ENCODE measurements at places on chromosomes 6 and 20.

GRCh38 chr6:73062130-73062529 lies 163.2 kb downstream of the KHDC1L start:
- no peak for DNase-seq

DNA sequence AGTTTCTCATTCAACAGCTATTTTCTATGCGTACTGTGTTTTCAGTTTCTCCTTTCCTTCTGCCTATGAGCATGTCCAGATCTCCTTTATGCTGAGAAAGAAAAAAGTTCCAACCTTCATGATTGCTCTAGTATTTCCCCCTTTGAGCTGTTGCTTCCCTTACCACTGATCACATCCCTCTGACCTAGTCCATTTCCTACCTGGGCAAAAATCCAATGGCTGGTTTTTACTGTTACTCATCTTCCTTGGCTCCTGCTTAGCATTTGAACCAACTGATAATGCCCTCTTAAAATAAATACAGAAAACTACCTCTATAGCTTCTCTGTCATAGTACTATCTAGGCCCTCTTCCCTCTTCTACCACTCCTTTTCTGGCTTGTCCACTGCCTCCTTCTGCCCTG lies 6.0 kb downstream of the RFX6 start:
- no peak for DNase-seq

GRCh38 chr6:2186516-2186915 lies 58.9 kb downstream of the GMDS start:
- DNase-seq, result no peak

DNA sequence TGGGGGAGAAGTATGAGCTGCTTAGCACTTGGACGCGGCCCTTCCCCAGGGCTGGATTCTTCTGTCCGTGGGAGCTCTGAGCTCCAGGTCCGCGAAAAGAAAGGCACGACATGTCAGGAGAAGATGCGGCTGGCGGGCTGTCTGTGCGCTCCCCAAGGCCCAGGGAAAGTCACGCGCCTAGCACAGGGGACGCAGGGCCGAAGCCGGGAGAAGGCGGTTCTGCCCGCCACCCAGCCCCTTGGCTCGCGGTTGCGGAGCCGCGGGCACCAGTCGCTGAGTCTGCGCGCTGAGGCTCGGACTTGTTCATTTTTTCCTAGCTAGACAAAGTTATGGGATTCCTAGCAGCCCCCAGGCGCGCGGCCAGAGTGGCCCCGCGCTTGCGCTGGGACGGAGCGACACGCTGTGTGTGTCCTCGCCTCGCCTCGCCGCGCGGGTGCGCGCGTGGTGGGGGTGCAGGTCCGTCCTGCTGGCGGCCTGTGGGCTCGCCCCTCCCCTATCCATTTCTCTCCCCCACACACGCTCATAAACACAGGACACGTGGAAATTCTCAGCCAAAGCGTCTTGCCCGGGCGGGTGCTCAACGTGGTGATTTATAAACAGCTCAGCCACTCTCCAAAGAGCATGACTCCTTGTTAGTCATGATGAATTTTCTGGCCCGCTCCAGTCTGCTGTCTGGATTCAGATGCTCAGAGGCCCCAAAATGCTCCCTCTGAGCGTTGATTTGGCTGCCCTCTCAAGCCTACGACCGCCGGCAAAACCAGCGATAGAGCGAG lies 1.9 kb upstream of the POU3F2 start:
- DNase-seq, result no peak

GRCh38 chr6:154478021-154478700 lies 32.3 kb downstream of the CNKSR3 start:
- no peak for DNase-seq

DNA sequence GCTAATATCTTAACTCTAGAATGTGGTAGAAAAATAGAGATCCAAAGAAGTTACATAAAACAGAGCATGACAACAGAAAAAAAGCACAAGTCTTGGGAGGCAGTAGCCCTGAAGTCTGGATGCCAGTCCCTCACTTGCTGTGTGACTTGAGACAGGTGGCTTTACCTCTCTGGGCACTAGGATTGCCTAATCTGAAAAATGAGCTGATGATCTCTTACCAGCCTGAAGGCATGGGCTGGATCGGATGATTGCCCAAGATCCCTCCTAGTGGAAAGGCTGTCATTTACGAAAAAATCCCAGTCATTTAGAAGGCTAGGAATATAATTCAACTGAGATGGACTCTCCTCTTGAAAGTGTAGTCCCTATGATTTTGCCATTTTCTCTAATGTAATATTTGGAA lies 10.9 kb upstream of the GCM1 start:
- DNase-seq, result no peak

DNA sequence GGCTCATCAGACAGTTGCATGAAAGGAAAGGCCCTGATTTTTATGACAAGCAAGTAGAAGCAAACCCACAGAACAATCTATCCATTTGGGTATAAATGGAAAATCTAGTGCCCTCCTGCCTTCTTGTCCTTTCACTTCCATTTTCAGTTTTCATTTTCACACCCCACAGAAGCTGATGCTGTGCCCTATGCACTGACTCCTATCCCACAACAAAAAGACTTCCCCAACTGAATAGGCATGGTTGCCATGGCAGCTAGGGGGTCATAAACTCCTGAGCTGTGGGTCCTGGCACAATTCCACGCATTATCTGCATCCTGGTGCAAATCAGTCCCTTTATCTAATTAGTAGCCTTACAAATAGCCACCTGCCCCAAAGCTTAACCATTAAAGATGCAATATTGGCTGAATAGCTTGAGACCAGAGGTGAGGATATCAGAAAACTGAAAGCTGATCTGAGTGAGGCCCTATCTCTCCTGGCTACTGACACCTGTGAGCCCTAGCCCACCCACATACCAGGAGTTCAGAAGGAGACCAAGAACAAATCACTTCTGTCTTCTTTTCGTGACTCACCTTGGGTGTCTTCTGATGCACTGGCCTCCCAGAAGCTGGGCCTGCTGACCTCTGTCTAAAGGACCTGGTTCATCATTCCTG lies 34.9 kb upstream of the HEY2 start:
- DNase-seq, result no peak

DNA sequence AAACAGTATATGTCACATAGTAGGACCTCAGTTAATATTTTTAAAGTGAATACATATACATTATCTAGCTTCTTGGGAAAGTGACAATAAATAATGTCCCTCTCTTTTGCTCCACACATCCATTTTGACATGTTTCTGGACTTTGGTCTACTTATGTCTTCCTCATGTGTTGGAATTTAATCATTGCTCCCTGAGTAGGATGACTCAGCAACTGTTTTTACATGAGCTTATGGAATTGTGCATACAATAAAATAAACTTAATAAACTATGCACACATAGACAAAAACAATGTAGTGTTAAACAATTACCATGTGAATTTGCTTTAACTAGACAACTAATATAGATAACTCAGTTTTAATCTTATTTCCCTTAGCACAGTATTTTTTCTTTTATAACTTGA lies 503.8 kb downstream of the TFAP2B start:
- no peak for DNase-seq

GRCh38 chr6:46035242-46035641 lies 19.6 kb upstream of the CLIC5 start:
- DNase-seq, result no peak

- DNase-seq, result no peak
These were observed 56.1 kb upstream of the FOXC1 start for GRCh38 chr6:1553562-1554083.

Data from stimulated activated CD4-positive, alpha-beta T cell treated with anti-CD3 and anti-CD28 coated beads, TNF-alpha, amount 100 ng/mL, for 24 hours (primary cell).